HS-5 (cell line): ENCODE measurements at places on chromosomes 13 and 19.

GRCh38 chr19:18629166-18630088 lies 7.4 kb upstream of the KLHL26 start:
- DNase-seq = no peak

GRCh38 chr13:101988140-101988539 lies 413.7 kb downstream of the FGF14 start:
- no peak for DNase-seq

- no peak for DNase-seq
Observed at GRCh38 chr19:42253245-42254088, 1.5 kb downstream of the ERF start.

DNA sequence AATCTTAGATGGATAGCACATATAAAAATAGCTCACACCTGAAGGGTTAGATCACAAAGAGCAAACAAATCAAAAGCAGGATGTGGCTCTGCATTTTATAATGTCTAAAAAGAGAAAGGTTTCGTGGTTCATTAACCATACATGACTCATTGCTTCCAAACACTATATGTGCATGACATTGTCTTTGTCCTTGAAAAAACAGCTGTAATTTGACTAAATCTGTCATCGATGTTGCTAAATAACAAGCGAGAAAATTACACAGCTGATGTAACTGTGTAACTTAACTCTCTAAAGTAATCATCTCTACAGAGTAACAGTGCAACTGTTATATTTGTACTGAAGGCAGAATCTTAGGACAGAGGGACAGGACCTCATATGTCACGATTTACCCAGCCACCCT lies 383.1 kb upstream of the GPC6 start:
- DNase-seq = no peak

- no peak for DNase-seq
Observed at GRCh38 chr13:55728247-55728646, 1412.5 kb upstream of the PRR20A start.

DNA sequence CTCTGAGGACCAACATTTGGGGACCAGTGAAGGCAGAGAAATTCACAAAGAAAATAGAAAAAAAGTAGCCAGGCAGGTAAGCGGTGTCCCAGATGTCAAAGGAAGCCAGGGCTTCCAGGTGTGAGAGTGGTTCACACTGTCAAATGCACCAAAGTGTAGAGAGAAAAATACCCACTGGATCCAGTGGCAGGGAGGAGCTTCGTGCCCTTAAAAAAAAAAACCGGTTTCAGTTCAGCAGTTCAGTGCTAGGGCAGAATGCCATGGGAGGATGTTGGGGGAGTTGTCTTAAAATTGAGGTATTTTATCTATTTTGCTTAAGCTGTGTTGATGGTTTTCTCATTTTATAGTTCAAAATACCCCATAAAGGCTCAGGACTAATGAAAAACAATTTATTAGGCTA lies 47.8 kb upstream of the C1QTNF9 start:
- DNase-seq = no peak

- no peak for DNase-seq
Observed at GRCh38 chr19:19531951-19532805, 3.5 kb downstream of the YJEFN3 start.

DNA sequence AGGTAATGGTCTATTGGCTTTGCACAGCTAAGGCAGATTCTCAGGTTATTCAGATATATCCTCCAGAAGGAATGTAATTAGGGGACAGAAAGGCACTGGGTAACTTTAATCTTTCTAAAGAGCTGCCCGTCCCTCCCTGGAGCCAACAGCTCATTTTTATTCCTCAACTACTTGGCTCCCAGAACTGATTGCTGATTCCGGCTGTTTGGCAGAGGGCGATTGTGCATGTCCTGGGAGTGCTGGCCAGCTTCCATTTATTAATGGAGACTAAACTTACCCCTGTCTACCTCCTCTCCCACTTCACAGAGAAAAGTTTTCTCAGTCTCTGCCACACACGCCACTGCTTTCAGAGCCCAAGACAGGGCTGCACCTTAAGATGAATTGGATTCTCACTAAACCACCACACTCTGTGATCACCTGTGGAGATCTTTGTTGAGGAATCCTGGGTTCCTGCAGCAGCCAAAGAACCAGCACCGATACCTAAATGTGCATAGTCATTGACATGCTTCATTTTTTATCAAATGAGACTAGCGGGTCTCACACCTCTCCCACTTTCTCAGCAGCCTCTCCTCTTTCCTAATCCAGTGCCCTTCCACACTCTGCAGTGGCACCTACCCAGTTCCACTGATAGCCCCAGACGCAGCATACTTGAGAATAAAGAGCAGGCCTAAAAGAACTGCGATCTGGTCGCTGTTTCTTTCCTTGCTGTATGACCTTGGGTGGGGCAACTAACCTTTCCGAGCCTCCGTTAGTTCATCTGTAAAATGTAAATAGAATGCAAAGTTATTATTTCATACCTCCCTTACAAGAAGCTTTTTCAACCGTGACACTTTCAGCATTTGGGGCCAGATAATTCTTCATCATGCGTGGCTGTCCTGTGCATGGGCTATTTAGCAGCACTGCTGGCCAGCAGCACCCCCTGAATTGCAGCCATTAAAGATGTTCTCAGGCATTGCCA lies 648.7 kb downstream of the UQCRFS1 start:
- no peak for DNase-seq

- no peak for DNase-seq
Observed at GRCh38 chr19:4368128-4368820, 24.9 kb downstream of the MPND start.

- no peak for DNase-seq
Observed at GRCh38 chr13:93505104-93505952, 278.7 kb downstream of the GPC6 start.

GRCh38 chr13:97849305-97849704 lies 104.2 kb upstream of the IPO5 start:
- peak; percentile 4 for DNase-seq

DNA sequence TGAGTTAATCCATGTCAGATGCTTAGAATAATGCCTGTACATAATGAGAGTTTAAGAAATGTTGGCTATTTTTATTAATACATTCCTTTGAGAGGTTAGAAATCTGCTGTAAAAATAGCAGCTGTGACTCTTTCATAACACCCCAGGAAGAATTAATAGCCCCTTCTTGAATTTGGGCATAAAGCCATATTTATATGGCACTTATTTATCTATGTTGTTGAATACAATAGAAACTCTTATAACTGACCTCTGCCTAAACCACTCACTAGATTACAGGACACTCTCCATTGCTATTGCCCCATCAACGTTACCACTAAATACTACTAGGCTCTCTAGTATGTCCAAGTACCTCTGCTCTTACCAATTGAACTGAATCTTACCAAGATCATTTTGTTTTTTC lies 16.3 kb downstream of the NEK5 start:
- no peak for DNase-seq

DNA sequence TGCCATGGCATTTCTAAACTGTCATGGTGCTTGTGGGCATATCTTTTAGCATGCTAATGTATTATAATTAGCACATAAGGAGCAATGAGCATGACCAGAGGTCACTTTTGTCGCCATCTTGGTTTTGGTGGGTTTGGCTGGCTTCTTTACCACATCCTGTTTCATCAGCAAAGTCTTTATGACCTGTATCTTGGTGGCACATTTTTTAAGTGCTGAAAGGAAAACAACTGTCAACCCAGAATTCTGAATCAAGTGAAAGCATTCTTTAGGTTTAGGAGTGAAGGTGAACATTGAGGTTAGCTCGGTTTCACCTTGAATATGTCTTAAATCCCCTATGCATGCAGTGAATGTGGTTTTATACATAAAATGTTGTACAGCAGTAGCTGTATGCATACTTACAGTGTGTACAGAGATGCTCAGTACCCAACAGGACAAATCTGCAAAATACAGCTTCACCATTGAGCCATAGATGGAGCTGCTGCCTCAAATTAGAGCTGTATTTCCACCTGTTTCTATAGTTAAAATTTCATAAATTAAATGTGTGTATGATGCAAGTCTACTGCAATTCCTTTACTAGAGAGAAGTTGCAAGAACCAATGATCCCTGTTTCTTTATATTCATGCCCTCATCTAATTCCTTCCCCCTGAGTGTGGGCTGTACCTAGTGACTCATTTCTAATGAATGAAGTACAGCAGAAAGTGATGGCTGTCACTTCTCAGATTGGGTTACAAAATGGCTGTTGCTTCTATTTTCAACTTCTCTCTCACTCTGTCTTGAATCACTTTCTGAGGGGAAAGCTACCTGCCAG lies 25.2 kb upstream of the IGSF23 start:
- peak; percentile 88 for DNase-seq

GRCh38 chr13:19181021-19181620 lies 503 bp downstream of the TUBA3C start:
- no peak for DNase-seq

GRCh38 chr13:111398196-111398595 lies 77.8 kb downstream of the TEX29 start:
- DNase-seq = no peak

GRCh38 chr19:11421371-11422098 lies 2.4 kb upstream of the RGL3 start:
- DNase-seq = no peak

GRCh38 chr19:34128558-34129250 lies 43.6 kb upstream of the LSM14A start:
- DNase-seq = no peak

- DNase-seq = no peak
Observed at GRCh38 chr19:6476155-6476895, 5.3 kb downstream of the DENND1C start.

DNA sequence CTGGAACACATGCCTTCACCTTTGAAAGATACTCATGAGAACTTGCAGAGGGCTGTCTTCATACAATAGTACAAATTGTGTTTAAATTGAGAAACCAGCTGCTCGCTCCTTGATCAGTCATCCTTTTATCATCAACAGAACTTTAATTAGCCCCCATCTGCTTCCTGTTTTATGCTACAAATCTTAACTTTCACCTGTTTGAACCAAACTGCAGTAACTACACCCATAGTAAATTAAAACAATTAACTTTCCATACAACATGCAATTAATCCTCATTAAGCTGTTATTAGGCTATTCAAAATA lies 85.2 kb downstream of the FOXO1 start:
- no peak for DNase-seq

DNA sequence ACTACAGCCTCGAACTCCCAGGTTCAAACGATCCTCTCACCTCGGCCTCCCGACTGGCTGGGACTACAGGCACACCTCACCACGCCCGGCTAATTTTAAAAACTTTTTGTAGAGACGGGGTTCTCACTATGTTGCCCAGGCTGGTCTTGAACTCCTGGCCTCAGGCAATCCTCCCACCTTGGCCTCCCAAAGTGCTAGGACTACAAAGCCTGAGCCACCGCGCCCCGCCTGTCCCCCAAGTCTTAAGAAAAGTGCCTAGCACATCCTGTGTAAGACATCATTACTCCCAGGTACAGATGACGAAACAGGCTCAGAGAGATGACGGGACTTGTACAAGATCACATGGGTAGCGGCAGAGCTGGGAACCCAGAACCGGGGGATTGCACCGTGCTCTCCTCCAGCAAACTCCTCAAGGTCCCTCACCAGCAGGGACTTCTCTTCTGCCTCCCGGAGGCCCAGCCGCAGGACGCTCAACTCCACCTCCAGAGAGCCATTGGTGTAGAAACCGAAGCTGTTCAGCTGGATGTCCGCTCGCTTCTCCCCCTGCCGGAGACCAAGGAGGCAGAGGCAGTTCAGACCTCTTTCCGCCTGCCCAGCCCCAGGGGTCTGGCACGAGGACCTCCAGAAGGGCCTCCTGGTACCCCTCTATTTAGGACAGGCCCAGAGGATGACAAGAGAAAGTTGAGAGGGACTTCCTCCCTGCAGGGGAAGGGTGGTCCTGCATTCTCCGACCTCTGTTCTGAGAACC lies 1.0 kb downstream of the GPR108 start:
- peak; percentile 43 for DNase-seq

- DNase-seq = no peak
Observed at GRCh38 chr13:37257051-37257450, 151.6 kb upstream of the CSNK1A1L start.

DNA sequence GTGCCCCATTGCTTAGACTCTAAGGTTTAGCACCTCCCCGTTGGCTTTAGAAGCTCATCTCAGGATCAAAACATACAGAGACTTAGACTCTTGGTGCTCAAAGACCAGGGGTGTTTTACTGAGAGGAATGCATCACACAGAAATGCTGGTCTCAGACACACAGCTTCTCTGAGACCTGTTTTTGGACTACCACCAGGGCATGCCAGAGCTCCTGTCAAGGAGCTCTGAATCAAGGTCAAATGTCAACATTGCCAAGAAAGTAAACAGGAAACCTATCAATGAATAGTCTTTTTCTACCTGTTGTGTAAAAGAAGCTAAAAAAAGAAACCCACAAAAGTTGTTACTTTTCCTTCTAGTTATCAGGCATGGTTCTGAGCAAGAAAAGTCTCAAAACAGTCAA lies 149.2 kb downstream of the COL4A1 start:
- DNase-seq = no peak

- no peak for DNase-seq
Observed at GRCh38 chr13:23656637-23657371, 86.6 kb downstream of the TNFRSF19 start.

DNA sequence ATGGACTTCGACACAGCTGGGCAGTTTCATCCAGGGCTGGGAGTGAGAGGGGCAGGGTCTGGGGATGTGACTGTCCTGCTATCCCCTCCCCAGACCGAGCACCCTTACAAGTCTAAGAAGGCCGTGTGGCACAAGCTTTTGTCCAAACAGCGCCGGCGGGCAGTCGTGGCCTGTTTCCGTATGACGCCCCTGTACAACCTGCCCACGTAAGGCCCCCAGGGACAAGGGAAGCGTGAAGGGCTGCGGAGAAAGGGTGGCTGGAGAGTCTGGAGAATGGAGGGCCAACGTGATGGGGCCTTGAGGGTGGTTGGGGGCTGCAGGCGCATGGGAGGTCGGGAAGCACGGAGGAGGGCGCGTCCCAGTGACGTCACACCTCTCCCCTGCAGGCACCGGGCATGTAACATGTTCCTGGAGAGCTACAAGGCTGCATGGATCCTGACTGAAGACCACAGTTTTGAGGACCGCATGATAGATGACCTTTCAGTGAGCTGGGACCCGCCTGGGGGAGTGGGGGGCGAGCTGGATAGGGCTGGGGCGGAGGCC lies 89.5 kb downstream of the MAP4K1 start:
- DNase-seq = no peak
